ENCODE measurements at places on chromosomes 7 and 10. TPM values are rescaled to one million over a fixed set of nuclear protein-coding genes. Genes with fewer than 3 reads are reported as not detected.

MRM2 gene
- total RNA-seq, result 21.4 TPM

ENTPD1 gene
- 68.3 TPM for total RNA-seq

REEP3 gene
- 53.4 TPM for total RNA-seq

GRID2IP gene
- total RNA-seq, result 0.86 TPM

AKR1C3 gene
- 553 TPM for total RNA-seq

LOXL4 gene
- total RNA-seq, result 4.9 TPM

UTF1 gene
- total RNA-seq, result not detected

NIPSNAP2 gene
- 45.3 TPM for total RNA-seq

ZCWPW1 gene
- total RNA-seq, result 4.6 TPM

PDE6C gene
- not detected for total RNA-seq

MYPN gene
- not detected for total RNA-seq

MPP7 gene
- 47.5 TPM for total RNA-seq

OR6V1 gene
- total RNA-seq, result not detected

LBX1 gene
- not detected for total RNA-seq

BMPER gene
- total RNA-seq, result 5.0 TPM

XRCC2 gene
- 0.69 TPM for total RNA-seq

LRGUK gene
- 2.4 TPM for total RNA-seq

OR2A5 gene
- not detected for total RNA-seq

BLNK gene
- 43.9 TPM for total RNA-seq

GPAM gene
- total RNA-seq, result 19.6 TPM

DYNC1I1 gene
- total RNA-seq, result 2.7 TPM

RAB11FIP2 gene
- total RNA-seq, result 49.9 TPM

ELN gene
- 70.3 TPM for total RNA-seq

SLC18A3 gene
- total RNA-seq, result 0.20 TPM

MMD2 gene
- total RNA-seq, result not detected

ADCY1 gene
- 1.5 TPM for total RNA-seq

OGDHL gene
- total RNA-seq, result 5.3 TPM

ZWINT gene
- 5.8 TPM for total RNA-seq

CH25H gene
- 4.0 TPM for total RNA-seq

AP1S1 gene
- 63.9 TPM for total RNA-seq

FAM237B gene
- total RNA-seq, result not detected

CCDC3 gene
- total RNA-seq, result 304 TPM

CPN1 gene
- not detected for total RNA-seq

CHCHD3 gene
- 42.2 TPM for total RNA-seq

ZSWIM8 gene
- 170 TPM for total RNA-seq

PRRT4 gene
- total RNA-seq, result 0.63 TPM
